ENCODE measurements at places on chromosomes 5 and 9.

DNA sequence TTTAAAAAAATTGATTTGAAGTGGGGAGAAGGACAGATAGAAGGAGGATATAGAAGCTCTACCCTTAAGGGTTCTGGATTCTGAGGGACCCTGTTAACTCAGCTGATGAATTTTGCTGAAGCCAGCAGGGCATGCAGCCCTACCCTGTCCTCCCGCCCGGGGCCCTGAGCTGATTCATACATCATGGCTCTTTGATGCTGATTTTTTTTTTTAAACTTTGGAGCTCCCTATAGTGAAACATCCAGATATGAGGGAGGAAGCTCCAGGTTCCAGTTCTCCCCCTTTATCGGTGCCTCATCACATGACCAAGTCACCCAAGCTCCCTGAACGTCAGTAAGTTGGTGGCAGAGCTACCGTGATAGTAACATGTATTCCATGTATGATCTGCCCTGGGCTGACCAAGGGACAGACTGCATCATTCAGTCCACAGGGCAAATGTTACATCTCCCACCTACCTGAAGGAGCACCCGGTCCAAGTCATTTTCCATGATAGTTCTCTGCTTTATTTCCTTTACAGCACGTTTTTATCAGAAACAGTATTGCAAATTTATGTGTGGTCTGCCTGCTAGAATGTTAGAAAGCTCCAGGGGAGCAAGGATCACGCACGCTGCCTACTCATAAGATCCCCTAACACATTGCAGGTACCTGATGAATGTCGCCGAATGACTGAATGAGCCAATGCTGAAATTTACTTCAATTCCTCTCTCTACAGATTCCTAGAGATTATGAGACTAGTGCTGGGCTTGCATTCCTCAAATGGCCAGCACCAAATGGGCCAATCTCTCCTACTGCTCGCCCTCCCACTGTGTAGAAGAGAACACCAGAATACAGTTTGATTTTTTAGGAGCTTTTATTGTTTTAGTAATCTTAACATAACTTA lies 25.9 kb downstream of the SPARC start:
- no peak for DNase-seq

GRCh38 chr5:166127766-166128570 lies 2163.5 kb upstream of the WWC1 start:
- no peak for DNase-seq

DNA sequence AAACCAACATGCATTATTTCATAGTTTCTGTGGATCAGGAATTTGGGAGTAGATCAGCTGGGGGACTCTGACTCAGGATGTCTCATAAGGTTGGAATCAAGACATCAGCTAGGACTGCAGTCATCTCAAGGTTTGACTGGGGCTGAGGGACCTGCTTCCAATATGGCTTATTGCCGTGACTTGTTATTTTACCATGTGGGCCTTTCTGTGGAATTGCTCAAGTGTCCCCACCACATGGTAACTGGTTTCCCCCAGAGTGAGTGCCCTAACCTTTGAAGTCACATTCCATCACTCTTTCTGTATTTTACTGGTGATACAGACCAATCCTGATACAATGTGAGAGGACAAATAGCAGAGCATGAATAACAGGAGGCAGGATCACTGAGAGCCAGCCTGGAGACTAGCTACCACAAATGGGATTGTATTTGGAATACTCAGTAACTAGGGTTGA lies 70.2 kb upstream of the ELL2 start:
- no peak for DNase-seq

GRCh38 chr9:91066042-91066415 lies 264.4 kb downstream of the SYK start:
- no peak for DNase-seq

DNA sequence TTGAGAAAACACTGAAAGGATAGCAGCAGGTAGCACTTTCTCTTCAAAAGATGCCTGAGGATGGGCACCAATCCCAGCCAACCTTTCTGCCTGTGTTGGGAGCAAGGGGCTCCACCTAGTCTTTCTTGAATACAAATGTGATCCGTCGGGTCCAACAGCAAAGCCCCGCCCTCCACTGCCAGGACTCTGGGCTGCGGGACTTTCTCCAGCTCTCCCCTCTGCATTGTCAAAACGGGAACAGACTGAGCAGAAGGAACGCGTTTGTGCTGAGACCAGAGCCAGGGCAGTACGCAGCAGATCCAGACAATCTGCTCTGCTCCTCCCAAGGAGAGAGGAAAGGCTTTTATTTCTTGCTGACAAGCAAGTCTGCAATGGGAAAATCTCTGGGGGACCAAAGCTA lies 139.7 kb downstream of the SEC61B start:
- DNase-seq = no peak

GRCh38 chr5:138021771-138022170 lies 11.1 kb downstream of the FAM13B start:
- no peak for DNase-seq

DNA sequence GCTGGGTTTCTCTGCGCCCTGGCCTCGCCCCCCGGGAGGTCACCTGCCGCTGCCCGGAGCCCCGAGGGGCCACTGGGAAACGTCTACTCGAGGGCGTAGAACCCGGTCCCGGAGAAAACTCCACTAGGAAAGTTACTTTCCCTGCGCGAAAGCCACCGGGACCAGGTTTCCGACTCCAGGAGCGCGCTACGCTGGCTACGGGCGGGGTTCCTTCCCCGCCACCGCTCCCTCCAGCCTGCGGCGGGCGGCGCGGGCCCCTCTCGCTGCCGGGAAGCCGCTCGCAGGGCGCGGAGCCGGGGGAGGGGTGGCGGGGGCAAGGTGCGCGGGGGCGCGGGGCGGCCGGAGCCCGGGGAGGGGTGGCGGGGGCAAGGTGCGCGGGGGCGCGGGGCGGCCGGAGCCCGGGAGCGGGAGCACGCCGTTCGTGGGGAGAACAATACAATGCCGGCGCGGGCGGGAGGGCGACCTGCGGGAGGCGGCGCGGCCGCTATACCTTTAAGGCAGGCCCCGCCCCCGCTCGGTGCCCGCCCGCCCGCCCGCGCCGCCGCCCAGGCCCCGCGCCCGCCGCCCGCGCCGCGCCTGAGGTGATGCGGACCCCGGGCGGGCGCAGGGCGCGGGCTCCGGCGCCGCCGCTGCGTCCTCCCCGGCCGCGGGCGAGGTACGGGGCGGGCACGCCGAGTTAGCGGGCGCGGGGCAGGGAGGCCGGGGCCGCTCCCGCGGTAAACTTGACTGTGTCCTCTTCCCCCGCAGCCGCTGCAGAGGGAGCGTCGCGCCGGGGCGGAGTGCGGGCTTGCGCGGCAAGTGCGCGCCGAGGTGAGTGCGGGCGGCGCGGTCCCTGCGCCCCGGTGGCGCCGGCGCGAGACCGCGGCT lies 278.1 kb downstream of the AOPEP start:
- DNase-seq = no peak

DNA sequence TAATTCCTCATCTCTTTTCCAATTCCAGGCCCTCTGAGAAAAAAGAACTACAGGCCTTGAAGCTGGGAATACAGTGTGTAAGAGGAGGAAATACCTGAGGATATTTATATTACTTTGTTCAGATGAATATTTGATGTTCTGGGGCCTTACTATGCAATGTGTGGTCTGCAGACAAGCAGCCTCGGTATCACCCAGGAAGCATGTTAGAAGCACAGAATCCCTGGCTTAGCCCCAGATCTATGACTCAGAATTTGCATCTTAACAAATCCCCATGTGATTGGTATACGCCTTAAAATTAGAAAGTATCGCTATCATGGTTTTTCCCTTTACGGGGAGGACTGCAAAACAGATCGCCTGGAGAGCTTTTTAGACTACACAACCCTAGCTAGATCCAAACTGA lies 121.0 kb downstream of the JAKMIP2 start:
- DNase-seq = no peak

DNA sequence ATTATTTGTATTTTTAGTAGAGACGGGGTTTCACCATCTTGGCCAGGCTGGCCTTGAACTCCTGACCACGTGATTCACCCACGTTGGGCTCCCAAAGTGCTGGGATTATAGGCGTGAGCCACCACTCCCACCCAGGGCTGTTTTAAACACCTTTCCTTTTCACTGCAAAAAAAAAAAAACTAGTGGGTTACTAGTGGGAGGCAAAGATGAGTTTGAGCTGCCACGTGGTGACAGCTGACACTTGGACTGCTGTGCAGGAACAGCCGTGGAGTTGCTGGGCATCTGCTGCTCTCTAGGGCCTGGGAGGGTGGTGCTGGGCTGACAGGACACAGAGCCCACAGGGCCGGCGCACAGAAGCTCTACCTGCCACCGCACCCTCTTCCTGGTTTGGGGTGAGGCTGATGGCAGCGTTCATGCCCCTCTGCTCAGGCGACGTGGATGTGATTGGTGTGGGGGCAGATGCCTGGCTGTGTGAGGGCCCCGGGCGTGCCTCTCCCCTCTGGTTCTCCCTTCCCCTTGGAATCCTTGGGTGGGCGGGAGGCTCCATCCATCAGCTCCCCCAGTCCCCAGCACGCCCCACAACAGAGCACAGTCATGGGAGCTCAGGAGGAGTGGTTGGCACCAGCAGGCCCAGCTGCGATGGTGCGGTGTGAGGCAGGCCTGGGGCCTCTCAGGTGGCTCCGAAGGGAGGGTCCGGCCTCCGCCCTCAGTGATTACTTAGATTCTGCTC lies 16.9 kb downstream of the RABL6 start:
- DNase-seq = no peak

DNA sequence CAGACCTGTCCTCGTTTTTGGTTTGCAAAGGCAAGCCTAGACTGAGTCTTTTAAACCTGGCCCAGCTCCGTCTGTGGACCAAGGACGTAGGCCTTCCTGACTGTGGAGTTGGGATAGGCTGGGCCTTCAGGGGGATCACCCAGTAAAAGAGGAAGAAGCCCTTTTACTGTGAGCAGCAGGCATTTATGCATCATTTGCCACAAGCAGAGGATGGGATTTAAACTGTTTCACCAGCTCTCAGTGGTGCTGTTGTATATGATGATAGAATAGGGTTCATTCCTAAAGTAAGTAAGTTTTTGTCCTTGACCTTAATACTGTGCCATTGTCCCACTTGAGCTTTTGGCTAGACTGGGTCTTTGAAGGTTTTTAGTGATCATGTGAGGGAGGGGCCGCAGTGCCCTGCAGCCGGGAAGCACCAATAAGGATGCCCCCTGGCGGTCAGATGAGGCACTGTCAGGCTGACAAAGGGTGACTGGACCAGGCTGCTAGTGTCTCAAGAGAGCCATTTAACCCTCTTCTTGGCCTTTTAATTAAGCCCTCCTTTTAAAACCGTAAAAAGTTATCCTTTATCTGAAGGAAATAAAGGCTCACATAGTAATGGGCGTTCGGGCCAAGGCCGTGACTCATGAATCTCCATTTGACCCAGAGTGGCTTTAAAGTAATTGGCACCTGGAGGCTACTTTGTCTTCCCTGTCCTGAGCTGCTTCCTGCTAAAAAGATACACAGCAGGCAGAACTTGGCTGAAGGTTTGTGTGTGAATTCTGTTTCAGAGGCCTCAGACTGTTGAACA lies 74.0 kb downstream of the UBAP1 start:
- peak; percentile 55 for DNase-seq

- peak; percentile 6 for DNase-seq
These were observed 100.2 kb downstream of the PIK3R1 start for GRCh38 chr5:68315679-68316271.

DNA sequence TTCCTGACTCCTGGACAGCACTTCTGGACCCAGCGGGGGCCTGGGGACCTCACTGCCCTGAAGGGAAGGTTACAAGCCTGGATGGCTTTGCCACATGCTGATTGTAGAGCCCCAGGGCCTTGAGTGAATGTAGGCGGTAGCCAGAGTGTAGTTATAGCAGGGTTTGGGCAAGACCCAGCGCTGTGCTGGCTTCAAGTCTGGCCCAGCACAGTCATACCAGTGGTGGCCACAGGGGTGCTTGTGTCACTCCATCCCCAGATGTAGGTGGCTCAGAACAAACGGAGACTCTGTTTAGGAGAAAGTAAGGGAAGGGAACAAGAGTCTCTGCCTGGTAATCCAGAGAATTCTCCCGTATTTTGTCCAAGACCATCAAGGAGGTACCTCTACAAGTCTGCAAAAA lies 84.6 kb downstream of the STARD4 start:
- no peak for DNase-seq

DNA sequence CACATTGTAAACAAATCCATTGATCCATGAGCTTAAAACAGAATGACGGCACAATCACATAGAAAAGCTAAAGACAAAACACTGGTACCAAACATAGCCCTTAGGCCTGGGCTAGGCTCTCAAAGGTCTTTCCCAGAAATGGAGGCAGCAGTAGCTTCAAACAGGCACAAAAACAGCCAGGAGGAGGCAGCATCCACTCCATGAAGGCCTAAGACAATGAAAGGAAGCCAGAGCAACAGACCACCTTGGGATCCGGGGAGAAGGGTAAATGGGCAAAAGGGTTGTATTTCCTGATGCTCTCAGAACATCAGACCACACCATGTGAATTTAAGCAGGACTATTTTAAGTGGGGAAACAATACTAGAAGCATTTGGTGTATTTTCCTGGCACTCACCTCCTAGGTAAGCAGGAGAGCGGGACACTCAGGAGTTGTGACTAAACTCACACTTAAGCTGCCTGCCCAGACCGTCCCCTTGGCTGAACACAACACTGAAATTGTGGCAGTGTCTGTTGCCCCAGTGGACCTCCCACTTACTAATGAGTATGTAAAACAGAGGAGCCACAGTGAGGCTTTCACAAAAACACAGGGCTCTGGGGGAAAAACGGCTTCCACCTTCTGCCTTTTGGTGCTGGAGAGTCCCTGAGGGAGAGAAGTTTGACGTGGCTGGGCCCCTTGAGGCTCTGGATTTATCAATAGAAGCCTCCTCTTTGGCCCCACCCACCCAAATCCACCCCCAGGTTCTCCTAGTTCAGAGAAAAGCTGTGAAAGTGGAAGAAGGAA lies 11.9 kb downstream of the GNPDA1 start:
- no peak for DNase-seq

DNA sequence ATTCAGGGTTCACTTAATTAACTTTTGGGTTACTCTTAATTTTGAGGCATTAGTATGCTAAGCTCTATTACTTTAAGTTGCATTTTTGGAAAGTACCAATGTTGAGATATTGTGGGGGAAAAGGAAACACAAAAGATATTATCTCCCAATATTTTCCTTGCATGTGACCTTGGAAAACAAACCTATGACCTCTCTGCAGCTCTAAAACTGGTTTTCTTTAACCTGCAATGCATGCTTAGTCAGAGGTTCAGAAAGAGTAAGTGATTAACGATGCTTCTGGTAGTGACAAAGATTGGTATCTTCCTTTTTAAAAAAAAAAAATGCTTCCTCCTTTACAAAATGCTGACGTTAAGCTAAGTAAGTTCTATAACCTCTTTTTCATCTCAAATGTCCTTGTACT lies 44.9 kb upstream of the CDH18 start:
- DNase-seq = no peak
